ENCODE measurements at places on chromosomes 7 and 10.

GRCh38 chr10:79070081-79070605 lies 1.4 kb downstream of the ZMIZ1 start:
- no peak for DNase-seq

DNA sequence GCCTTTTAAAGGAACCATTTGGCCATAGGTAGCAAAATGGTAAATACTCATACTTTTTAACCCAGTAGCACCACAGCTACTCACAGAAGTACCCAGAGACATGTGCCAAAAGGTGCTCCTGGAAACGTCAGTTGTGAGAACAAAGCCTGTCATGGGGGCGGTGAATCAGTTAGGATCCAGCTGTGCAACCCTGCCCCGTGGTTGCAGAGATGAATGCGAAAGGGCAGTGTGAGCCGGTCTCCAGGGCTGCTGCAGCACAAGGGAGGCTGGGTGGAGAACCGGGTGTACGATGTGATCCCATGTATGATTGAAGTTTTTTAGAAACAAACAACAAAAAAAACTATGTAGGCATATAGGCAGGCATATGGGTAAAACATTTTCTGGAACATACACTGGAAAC lies 1.3 kb upstream of the LRRC18 start:
- DNase-seq: no peak

DNA sequence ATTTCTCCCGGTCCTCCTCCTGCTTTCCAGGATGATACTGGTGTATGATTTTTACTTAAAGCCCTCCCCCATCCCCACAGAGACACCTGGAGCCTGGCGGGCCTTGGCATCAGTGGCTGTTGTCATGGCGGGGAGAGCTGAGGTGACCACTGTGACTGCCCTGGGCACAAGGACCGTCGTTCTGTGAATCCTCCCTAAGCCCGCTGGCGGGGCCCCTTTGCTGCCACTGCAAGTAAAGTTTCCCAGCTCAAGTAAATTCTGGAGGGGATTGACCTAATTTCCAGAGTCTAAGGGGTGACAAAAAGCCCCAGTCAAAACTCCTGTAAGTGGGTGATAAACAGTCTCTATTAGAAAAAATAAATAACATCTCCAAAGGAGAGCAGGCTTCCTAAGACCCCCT lies 393.2 kb upstream of the PODXL start:
- DNase-seq: no peak

DNA sequence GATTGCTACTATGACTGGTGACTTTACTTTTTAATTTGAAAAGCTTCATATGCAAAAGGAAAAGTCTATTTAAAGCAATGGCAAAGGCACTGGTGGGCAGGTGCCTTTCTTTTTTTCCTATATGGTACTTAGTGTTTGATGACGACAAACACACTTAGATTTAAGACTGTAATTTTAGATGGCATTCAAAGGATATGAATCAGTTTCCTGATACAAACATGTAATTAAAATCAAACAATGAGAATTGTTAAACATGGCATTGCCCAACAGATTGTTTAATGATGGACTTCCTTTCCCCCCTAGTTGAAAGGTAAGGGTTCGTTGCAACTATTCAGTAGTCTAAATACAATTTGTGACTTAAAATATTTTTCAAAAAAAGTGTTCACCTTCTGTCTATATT lies 106.5 kb upstream of the SEMA3C start:
- DNase-seq: no peak

DNA sequence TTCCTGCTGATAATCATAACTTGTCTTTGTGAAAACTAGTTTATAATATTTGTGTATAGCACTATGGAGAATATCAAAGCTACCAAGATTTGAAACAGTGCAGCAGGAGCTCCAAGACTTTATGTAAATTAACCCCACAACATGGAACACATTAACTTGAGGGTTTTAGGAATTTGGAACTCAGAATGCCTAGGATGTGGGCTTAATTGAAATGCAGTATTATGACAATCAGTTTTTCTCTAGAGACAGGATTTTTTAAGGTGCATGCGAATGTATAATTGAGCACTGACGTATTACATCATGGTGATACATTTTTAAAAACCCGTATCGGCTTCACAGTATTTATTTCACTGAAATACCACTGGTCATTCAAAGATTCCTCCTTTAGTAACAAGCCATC lies 313.1 kb upstream of the DGKB start:
- no peak for DNase-seq

Measured in stimulated activated CD4-positive, alpha-beta T cell treated with anti-CD3 and anti-CD28 coated beads, Interleukin-2, amount 100 ng/mL, for 4 hours (primary cell).